ENCODE measurements at places on chromosomes 7 and 10. TPM values are rescaled to one million over a fixed set of nuclear protein-coding genes. Genes with fewer than 3 reads are reported as not detected.

GRCh38 chr10:93378997-93379730, 103.0 kb downstream of the MYOF start:
- no peak overlapping the region for H3K27ac ChIP-seq
- H3K36me3 ChIP-seq = no peaks in the 10 kb centered on the region
- H3K4me1 ChIP-seq = peaks cover 15% of the 10 kb centered on the region
- no peaks in the 10 kb centered on the region for H3K27me3 ChIP-seq
- DNase-seq = no peak

The SPDYE2 gene
- total RNA-seq = not detected

DNA sequence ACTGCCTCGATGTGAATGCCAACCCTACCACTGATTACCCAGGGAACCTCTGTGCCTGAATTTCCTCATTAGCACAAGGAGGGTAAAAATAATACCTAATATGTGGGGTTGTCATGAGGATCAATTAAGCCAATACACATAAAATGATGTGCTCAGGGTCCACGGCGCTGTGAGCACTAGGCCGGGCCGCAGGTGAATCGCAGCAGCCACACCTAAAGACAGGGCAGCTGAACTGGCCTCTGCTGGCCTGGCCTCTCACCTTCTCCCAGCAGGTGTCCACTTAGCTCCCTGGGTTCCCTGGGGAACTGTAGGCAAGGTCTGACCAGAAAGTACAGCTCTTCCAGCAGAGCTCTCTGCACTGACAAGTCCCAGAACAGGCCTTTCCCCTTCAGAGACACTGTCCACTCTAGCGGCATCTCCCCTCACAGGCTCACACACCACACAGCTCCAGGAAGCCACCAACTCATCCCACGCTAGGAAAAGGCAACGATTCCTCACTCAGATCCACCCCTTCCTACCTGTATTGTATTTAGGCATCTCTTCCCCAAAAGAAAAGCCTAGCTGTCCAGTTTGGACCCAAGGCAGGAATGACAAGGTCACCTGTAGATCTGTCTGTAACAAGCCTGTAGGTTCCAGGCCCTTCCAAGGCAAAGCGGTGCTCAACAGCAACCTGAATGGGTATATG, 273.1 kb downstream of the USP6NL start:
- H3K27me3 ChIP-seq = no peaks in the 10 kb centered on the region
- no peak overlapping the region for H3K27ac ChIP-seq
- no peak for DNase-seq
- H3K4me3 ChIP-seq = no peak overlapping the region
- H3K36me3 ChIP-seq = no peaks in the 10 kb centered on the region

DNA sequence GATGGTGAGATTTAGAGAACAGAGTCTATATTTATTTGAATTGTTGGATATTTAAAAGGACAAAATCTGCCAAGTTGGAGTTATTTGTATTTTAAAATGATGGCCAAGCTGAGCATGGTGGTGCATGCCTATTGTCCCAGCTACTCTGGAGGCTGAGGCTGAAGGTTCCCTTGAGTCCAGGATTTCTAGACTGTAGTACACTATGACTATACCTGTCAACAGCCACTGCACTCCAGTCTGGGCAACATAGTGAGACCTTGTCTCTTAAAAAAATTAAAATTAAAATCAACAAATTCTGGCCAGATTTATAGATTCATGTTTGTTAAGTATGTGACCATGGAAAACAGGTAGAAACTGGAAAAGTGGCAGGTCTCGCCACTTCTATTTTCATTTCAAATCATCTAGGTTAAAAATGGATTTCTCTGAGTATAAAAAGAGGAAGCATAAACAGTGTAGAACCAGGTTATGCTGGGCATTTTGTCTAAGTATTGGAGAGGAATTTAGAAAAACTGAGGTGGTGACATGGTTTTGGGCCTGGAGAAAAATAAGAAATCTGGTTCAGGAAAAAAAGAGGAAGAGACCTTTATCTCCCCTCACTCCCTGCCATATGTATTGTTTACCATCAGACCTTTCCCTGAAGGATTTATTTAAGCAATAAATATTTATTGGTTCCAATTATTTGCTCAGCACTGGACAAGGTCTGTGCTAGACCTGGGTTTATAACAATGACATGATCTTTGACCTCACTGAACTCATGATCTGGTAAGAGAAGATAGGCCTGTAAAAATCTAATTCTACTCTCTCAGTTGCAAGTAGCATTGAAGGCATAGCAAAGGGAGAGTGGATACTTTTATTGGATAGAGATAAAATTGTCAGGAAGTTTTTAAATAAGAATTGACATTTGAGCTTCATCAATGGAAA, 134.2 kb downstream of the TSPAN12 start:
- H3K27me3 ChIP-seq = no peaks in the 10 kb centered on the region
- no peaks in the 10 kb centered on the region for H3K36me3 ChIP-seq
- no peak overlapping the region for H3K4me3 ChIP-seq

The ASAH2 gene
- 2.0 TPM for total RNA-seq

The ATXN7L1 gene
- 8.6 TPM for total RNA-seq

- H3K27me3 ChIP-seq = no peaks in the 10 kb centered on the region
- no peak for DNase-seq
- H3K36me3 ChIP-seq = no peaks in the 10 kb centered on the region
- no peak overlapping the region for H3K27ac ChIP-seq
- H3K4me3 ChIP-seq = no peak overlapping the region
Observed at GRCh38 chr7:27606270-27607209, 56.1 kb downstream of the HIBADH start.

The BEND7 gene
- 9.1 TPM for total RNA-seq

The DENND11 gene
- 23.5 TPM for total RNA-seq

DNA sequence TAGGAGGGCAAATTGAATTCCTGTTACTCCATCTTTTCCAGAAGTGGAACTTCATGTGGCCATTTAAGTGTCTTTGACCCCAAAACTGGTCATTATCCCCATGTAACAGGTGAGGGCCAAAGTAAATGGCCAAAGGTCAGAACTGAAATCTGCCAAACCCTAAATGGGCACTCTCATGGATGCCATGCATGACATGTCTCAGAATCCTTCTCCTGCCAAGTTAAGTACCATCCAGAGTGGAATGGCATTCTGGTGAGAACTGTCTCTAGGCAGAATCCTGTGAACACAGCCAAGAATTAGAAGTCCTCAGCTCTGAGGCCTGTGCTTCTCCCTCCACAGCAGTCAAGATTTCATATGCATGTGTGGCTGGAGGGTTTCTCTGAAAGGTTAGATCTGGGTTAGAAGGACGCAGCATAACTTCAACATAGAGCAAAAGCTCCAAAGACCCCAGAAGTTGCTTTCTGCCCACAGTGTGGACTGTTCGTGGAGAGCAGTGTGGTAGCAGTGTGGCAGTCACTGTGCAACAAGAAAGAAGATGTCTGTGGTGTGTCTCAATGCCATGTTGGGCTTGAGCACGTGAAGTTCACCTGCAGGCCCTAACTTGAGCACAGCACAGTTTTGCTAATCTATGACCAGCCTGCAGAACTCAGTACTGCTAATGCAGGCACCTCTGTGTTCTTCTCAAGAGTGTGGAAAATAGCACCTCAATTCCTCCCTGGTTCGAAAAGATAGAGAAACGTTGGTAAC, 121.3 kb downstream of the ADCY1 start:
- H3K27me3 ChIP-seq = no peaks in the 10 kb centered on the region
- DNase-seq = no peak
- no peaks in the 10 kb centered on the region for H3K36me3 ChIP-seq
- no peaks in the 10 kb centered on the region for H3K4me1 ChIP-seq
- no peak overlapping the region for H3K4me3 ChIP-seq

The GPR85 gene
- 1.2 TPM for total RNA-seq

GRCh38 chr10:117488004-117488403, 54.5 kb upstream of the EMX2 start:
- H3K4me3 ChIP-seq = no peak overlapping the region
- no peaks in the 10 kb centered on the region for H3K27me3 ChIP-seq
- no peak overlapping the region for H3K27ac ChIP-seq
- DNase-seq = no peak
- no peaks in the 10 kb centered on the region for H3K36me3 ChIP-seq

The TACC2 gene
- 10.7 TPM for total RNA-seq

The IFIT3 gene
- 0.06 TPM for total RNA-seq

GRCh38 chr7:20268824-20269223, 51.6 kb upstream of the MACC1 start:
- H3K4me3 ChIP-seq = no peak overlapping the region
- DNase-seq = no peak
- no peak overlapping the region for H3K27ac ChIP-seq
- no peaks in the 10 kb centered on the region for H3K27me3 ChIP-seq
- no peaks in the 10 kb centered on the region for H3K36me3 ChIP-seq
- peaks cover 40% of the 10 kb centered on the region for H3K4me1 ChIP-seq

DNA sequence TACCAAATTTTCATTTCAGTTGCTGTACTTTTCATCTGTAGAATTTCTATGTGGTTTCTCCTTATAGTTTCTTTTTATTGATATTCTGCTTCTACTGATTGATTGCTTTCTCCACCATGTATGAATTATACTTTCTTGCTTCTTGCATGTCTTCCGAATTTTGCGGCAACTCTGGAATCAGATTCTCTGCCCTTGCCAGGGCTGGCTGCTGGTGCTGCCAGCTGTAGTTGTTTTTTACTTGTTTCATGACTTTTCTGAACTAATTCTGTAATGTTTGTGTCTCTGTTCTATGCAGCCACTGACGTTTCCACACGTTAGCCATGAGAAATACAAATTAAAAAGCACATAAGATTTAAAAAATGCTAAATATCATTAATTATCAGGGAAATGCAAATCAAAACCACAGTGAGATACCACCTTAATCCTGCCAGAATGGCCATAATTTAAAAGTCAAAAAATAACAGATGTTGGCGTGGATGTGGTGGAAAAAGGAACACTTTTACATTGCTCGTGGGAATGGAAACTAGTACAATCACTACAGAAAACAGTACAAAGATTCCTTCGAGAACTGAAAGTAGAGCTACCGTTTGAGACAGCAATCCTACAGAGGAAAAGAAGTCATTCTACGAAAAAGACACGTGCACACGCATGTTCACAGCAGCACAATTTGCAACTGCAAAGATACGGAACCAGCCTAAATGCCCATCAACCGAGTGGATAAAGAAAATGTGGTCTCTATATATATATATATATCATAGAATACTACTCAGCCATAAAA, 51.5 kb downstream of the MAD1L1 start:
- no peaks in the 10 kb centered on the region for H3K27me3 ChIP-seq
- DNase-seq = no peak
- no peak overlapping the region for H3K27ac ChIP-seq
- no peaks in the 10 kb centered on the region for H3K4me1 ChIP-seq
- H3K36me3 ChIP-seq = no peaks in the 10 kb centered on the region

The FFAR4 gene
- 0.04 TPM for total RNA-seq

Measured in neural progenitor cell (in vitro differentiated cells).